ENCODE measurements at places on chromosomes 13 and 19.

DNA sequence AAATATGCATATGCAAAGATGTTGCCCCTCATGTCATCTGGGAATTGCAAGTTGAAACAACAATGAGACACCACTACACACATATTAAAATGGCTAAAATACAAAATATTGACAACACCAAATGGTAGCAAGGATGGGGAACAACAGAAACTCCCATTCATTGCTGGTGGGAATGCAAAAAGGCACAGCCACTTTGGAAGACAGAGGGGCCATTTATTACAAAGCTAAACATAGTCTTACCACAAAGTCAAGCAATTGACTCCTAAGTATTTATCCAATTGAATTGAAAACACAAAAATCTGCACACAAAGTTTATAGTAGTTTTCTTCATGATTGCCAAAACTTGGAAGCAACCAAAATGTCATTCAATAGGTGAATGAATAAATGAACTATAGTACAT is 6.1 kb upstream of the SERPINE3 start:
- no peak for DNase-seq

- DNase-seq, result no peak
Observed at GRCh38 chr13:40536443-40537113, 129.9 kb downstream of the FOXO1 start.

DNA sequence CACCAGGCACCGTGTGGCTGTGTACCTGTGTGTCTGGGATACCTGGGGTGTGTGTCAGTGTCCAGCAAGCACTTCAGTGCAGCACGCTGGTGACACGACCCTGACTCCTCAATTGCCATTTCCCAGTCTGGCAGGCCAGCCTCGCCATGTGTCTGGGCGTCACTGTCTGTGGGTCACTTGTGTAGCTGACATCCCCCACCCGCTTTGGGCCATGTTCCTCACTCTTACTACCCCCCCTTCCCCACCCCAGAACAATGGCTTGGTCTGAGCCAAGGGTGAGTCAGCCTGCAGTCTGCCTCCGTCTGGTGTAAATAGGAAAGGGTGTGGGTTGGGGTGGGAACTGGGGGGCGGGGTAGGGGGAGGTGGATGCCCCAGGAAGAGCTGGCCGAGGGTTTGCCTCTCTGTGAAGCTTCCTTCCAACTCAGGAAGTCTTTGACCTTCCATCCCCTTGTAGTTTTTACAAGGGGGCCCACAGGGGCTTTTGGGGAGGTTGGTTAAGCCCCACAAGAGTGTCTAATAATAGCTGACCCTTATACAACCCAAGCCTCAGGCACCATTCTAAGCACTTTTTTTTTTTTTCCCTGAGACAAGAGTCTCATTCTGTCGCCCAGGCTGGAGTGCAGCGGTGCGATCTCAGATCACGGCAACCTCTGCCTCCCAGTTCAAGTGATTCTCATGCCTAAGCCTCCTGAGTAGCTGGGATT is 17.6 kb downstream of the NOVA2 start:
- no peak for DNase-seq

DNA sequence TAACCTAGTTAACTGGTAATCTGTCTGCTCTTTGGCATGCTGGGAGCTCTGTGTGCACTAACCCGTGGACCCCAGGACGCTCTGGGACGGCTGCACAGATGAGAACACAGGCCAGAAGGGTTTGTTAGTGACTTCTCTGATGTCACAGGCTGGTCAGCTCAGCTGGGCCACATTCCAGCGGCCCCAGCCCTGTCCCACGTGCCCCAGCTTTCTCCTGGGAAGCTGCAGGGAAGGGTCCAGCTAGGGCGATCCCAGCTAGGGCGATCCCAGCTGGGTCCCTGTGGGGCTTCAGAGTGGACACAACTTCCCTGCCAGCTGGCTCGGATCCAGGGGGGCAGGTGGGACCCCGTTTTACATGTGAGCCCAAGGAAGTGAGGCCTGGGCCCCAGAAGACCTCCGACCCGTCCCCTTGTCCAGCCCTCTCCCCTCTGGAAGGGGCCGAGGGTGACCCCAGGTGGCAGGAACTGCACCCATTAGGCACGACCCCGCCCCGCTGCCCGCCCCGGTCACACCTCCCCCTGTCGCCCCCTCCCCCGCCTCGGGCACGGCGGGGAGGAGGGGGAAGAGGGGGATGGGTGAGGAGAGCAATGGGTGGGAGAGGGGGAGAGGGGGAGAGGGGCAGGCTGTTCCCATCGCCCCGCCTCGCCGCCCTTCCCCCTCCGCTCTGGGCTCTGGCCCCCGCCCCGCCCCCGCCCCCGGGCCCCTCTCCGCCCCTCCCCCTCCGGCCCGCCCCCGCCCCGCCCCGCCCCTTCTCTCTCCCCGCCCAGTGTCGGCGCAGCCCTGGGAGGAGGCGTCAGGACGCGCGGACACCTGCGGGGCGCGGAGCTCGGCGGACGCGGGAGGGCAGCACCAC is 75.2 kb upstream of the MCF2L start:
- DNase-seq, result no peak

DNA sequence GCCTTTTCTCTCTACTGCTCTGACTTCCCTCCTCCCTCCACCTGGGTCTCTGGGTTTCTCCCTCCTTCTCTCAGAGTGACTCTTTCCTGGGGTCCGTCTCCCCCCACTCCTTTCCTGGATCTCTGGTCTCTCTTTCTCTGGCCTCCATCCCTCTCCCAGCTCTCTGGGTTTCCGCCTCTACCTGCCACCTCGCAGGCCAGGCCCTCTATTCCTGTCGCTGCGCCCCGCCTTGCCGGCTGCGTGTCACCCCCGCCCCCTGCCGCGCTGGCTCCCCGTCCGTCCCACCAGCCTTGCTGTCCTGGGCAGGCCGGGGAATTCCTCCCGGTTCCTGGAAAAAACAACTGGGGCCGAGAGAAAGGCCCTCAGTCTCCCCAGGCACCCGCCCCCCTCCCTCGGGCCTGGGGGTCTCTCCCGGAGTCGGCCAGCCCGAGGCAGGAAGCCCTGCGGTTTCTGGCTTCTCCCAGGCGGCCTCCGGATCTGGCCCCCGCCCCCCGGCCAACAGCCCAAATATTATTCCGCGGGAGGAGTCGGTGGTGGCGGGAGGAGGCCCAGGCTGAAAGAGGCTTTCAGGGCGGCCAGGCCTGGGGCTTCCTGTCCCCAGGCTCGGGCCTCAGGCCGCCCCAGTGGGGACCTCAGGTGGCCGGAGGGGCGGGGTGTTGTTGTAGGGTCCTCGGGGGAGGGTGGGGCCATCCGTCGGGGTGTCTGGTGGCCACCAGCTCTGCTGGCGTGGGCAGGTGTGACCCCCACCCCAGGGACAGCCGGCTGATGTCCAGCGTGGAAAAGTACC is 9.3 kb downstream of the IRF2BP1 start:
- peak; percentile 49 for DNase-seq

GRCh38 chr19:55248704-55249103 is 10.1 kb downstream of the PPP6R1 start:
- DNase-seq, result no peak

- DNase-seq, result no peak
Observed at GRCh38 chr13:114081761-114082681, 50.4 kb downstream of the RASA3 start.

DNA sequence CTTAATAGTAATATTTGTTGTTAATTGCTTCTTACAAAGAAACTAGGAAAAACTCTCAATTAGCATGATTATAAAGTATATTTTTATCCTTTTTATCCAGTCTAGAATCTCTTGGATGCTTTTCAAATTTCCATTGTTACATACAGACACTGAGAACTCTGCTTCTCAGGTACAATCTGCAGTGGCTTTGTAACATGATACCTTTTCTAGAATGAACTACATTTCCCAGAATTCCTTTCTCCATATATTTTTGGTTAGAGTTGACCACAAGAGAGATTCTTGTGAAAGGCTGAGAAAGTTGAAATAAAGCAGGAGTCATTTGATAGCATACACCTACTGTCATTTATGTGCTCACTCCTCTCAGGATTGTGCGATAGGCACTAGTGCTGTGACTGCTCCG is 148.6 kb downstream of the SLITRK6 start:
- no peak for DNase-seq

DNA sequence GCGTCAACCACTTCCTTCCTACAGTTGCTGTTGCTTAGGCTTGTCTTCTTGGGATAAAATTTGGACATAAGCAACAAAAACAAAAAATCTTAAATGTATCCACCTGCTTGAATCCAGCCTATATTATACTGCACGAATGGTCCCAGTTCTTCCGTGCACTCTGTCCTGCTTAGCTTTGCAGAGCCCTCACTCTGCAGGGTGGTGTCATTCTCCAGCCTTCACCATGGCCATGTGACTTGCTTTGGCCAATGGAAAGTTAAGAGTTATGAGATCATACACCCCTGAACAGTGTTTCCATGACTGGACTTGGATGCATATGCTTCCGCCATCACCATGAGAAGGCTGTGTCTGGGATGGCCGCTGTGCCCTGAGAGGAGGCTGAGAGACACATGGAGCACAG is 27.4 kb upstream of the SACS start:
- no peak for DNase-seq

DNA sequence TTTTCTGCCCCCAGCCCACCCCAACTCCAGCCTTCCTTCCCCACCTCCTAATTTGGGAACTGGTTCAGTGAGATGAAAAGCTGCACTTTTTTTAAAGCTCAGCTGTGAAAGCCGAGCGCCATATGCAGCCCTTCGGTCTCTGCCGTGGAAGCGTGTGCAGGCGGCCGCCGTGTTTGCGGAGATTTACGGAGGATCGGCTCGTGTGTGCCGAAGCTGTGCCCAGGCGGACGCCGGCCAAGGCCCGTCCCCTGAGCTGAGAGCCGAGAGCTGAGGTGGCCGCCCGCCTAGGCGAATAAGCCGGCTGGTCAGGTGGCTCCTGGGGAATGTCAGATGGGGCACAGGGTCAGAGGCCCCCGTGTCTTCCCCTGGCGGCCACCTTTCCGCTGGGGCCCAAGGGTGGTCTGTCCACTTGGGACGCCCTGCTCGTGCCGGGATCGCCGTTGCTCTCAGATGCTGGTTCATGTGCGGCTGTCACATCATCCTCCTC is 78.7 kb downstream of the ZNF536 start:
- no peak for DNase-seq

DNA sequence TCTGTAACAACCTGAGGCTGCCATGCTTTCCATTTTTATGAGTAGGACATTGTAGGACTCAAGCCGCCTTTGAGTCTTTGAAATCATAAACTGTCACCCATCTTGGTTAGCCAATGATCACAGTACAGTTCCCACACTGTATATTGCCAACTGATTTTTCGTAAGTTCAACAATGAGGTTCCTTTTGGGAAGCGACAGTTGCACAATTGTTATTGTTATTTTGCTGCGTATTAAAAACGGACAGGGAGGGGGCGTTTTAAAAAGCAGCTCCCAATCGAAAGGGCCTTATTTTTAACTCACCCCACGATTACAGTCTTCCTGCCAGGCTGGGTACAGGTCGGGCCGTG is 601 bp downstream of the SLC46A3 start:
- no peak for DNase-seq

- DNase-seq, result no peak
Observed at GRCh38 chr19:38162632-38163031, 61.4 kb downstream of the DPF1 start.

DNA sequence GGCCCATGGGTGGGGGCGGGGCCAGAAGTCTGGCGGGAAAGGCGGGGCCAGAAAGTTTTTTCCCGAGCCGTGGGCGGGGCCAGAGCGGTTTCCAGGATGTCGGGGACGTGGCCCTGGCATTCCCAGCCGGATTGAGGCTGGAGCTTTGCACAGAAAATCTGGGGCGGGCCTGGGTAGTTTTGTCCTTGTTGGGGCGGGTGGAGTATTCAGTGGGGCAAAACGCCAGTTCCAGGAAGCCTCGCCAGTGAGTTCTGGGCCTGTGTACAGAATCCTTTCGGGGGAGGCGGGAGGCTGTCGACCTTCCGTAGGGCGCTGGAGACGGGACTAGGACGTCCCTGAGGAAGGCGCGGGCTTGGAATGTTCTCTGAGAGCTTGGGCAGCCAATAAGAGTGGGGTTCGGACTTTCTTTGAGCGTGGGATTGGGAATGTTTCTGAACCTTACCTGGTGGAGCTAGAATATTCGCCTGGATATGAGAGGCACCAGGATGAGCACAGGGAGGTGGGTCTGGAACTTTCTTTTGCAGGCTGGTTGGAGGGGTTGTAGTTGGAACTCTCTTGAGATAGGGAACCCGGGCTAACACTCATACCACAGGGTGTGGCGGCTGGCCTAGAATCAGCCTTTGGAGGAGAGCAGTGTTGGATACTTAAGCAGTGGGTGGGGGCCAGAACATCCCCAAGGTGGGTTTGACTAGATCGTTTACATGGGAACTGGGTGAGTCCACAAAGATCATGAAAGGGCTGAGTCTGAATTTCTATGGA is 1.3 kb downstream of the CCDC9 start:
- no peak for DNase-seq

DNA sequence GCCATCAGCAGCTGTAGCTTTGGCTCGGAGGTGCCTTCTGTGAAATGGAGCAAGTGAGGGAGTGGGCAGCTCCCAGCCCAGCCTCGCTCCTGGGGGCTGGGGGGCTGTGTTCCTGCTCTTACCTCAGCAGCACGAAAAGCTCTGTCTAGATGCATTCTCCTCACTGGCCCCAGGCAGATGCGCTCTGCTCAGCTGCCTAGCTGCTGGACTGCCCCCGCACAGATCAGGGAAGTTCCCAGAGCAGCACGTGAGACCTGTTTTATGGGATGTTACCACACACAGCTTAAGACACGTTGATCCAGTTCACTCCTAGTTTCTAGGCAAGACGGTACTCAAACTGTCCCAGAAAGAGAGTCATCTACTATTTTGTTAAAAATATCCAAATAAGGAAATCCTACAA is 13.6 kb downstream of the LCP1 start:
- DNase-seq, result peak; percentile 72

DNA sequence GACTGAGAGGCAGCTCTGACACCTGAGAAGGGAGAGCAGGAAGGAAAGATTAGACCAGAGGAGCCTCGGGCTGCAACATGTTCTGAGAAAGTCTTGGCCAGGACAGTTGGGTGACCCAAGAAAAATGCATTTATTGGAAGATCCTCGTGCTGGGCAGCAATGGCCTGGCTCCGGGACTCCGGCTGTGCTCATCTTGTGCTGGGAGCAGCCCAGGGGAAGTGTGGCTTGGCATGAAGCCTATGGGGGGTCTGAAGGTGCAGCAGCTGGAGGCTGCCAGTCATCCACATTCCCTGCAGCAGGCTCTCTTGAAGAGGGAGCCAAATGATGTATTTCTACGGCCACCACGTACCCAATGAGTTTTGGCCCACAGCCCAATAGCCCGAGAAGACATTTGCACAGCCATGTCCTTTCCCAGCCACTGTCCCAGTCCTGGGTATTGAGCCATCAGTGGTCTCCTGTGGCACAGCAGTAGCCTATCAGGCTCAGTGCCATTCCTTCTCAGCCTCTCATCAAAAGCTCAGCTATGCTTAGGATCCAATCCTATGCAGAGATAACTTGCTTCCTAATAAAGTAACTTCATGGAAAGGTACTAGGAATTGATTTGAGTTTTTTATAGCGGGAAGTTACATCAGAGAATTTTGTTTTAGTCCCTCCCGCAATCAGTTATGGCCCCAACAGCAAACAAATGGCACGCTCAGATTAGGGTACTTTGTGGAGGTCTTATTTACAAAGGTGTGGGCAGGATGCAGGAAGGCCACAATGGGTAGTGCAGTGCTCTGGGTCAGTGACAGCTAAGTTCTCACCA is 76.0 kb upstream of the MEDAG start:
- DNase-seq, result no peak

DNA sequence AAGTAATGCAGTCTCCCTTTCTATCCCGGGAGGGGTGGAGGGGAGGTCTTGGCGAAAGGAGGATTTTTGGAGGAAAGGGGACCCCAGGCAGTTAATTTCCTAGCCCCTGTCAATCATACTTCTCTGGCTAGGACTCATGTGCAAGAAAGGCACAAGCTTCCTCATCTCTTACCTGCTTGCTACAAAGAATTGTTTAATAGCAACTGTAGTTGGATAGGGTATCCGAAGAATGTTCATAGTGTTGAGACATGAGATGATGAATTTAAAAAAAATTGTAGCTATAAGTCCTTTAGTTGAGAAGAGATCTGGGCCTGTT is 525 bp downstream of the BORA start:
- DNase-seq, result no peak
